ENCODE measurements at places on chromosomes 5 and 9.

- DNase-seq, result peak; percentile 79
These were observed 57.3 kb upstream of the SLC28A3 start for GRCh38 chr9:84397822-84398221.

- DNase-seq, result peak; percentile 97
These were observed at the start of gene TMEM250 for GRCh38 chr9:136118320-136119060. TSS of gene TMEM250 (minus strand) at chr9:136118875. CDS start at chr9:136116900, 1,975 bp downstream.

DNA sequence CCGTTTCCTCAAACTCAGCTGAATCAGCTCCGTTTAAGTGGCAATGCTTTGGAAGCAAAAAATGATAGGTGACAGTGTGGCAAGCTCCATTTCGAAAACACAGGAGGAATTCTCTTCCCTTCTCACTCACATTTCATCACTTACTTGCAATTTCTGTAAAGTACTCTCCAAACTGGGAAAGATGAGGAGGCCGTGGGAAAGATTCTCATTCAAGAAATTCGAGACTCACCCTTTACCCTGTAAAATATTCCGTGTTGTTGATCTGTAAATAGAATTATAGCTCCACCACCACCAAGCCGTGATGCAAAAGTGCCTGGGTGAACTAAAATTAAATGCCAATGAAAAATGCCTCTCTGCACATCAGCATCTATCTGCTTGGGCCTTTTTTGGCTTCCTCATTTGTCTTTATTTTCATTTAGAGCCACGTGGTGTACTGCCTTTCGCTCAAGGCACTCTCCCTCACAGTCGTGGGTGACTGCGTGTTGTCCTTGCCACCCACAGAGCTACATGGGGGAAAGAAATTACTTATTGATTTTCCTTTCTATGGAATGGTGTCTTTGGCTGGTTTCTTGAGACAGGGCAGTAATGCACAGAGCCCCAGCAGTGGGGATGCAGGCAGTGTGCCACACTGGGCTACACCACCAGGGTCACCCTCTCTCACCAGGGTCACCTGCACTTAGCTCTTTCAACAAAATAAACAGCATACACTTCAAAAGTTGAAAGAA lies 289.3 kb upstream of the TAS2R1 start:
- no peak for DNase-seq

- DNase-seq, result peak; percentile 13
These were observed 352.4 kb downstream of the ARRDC3 start for GRCh38 chr5:91030521-91031401.

DNA sequence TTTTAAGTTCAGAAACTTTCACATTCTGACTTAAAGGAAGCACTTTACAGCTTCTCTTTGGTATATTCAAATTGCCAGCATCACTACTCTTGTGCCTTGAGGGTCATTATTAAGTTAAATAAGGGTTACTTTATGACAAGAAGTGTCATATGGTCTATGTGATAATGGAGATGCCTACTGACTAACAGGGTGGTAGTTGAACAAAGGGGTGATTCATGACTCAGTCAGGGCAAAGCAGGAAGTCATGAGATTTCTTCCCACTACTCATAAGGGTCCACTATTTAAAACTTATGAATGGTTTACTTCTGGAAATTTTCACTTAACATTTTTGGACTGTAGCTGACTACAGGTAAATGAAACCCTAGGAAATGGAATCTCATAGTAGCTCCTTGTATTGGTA lies 938.3 kb upstream of the PTPRD start:
- DNase-seq, result no peak

- no peak for DNase-seq
These were observed 611 bp downstream of the EXOSC3 start for GRCh38 chr9:37784291-37784615.

DNA sequence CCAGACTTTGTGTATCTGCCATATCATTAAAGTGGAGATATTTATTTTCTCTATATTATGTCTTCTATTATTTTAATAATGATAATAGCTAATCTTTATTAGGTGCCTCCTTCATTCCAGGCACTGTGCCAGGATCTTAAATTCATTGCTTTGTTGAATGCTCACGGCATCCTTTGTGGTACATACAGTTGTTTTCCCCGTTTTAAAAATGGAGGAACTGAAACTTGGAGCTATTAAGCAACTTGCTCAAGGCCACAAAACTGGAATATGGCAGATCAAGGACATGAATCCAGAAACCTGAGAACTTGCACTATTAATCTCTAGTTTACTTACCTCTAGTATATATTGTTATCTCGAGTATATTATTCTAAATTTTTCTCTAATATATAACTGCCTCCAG lies 41.5 kb upstream of the PPP3R2 start:
- no peak for DNase-seq

DNA sequence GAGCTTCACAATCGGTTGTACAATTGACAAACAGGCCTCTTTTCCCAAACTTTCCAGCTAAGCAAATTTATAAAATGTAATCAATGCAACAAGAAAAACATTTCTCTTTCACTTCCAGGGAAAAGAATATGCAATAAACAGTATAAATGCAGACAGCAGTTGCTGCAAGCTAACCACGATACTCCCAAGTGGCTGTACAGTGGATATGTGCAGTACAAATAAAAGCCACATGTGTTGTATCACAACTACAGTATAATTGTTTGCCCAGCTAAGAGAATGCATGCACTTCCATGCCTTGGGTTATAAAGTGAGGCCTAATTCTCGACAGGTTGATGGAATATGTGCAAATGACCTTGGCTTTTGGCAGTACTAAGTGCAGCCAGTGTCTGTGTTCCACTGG lies 16.7 kb upstream of the PDCL start:
- no peak for DNase-seq

DNA sequence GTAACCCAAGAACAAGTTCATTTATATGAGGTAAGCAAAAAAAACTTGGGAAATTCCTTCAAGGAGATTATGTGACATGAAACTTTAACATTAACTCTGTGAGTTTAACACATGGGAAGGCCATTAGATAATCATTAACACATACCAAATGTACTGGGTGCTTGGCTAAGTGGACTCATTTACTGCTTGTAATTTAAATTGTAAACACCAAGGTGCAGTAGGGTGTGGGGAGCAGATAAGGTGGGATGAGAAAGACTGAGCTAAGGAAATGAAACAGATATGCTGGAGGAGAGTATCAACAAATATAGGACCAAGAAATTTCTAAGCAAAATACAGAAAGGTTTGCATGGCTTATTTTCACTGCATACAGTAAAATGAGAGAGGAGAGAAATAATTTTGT lies 2384.8 kb upstream of the ACO1 start:
- no peak for DNase-seq

GRCh38 chr5:176633598-176633997 lies 3.1 kb downstream of the EIF4E1B start:
- no peak for DNase-seq

DNA sequence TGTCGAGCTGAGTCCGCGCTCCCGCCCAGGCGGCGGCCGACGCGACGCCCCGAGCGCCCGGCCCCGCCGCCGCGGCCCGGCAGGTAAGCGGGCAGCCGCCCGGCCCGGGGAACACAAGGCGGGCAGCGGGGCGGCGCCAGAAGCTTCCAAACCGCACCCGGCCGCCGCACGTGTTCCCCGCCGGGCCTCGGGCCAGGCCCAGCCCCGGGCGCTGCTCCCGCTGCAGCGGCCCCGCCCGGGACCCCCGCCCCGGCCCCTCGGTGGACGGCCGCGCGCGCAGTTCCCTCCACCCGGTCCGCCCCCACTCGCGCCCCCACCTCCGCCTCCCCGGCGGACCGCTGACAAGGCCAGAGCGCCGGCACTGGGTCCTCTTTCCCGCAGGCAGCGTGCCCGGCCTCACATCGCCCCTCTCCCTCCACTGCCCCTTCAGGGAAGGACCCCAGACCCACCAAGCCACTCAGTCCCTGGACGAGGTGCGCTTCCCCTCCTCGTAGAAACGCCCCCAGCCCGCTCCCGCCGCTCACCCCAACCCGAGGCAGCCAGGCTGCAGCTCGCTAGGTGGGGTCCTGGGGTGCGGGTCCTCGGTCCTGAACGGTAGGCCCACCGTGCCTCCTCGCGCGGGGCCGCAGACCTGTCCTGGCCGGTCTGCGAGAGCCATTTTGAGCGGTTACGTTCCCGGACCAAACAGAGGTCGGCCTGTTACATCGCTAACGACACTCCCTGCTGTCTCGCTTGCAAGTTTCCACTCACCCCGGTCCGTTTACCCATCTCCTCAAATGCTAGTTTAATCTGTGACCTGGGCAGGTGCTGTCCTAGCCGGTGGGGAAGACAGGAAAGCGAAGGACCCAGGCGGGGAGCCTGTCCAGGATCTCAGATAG lies 475 bp downstream of the WDR5 start:
- no peak for DNase-seq

DNA sequence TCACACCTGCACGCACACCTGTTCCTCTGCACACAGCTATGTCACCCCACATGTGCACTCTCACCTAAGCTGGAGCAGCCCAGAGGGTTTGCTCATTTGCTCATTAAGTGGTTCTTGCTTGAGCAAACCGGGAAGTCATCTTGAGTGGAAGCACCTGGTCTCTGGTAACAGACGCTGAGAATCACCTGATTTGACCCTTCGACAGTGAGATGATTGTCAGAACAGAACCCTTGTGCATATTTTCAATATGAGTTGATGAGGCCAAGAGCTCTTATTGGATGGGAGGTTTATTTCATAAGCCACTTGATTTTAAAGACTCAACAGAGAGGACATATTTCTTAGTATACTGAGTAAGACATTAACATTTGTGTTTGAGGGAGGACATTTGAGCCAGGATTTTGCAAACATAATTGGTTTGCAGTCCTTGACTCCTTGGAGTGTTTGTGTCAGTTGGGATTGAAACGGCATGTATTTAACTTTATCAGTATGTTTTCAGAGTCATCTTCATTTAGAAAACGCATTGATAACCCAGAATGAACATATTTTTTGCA lies 22.1 kb upstream of the LPCAT1 start:
- no peak for DNase-seq

DNA sequence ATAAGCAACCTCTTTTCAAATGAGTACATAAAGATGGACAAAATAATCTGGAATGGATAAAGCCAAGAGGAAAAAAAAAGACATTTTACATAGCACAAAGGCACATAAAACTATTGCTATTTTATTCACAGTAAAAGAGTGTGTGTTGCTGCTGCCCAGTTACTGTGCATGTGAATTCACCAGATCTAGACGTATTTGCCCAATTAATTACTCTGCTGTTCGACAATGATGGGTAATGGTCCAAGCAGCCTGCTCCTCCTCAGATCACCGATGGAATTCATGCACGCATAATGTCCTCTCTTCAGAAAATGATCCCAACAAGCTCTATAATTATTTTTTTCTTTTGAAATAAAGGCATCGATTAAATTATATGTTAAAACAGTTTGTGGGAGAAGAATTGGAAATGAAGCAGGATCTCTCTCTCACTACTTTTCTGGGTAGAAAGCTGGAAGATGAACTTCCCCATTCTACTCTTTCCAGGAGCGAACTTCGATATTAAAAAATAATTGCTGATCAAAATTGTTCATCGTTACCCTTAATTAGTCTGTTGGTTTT lies 357.4 kb upstream of the CCNH start:
- DNase-seq, result no peak

- no peak for DNase-seq
These were observed 36.4 kb upstream of the SIMC1 start for GRCh38 chr5:176201811-176202210.

DNA sequence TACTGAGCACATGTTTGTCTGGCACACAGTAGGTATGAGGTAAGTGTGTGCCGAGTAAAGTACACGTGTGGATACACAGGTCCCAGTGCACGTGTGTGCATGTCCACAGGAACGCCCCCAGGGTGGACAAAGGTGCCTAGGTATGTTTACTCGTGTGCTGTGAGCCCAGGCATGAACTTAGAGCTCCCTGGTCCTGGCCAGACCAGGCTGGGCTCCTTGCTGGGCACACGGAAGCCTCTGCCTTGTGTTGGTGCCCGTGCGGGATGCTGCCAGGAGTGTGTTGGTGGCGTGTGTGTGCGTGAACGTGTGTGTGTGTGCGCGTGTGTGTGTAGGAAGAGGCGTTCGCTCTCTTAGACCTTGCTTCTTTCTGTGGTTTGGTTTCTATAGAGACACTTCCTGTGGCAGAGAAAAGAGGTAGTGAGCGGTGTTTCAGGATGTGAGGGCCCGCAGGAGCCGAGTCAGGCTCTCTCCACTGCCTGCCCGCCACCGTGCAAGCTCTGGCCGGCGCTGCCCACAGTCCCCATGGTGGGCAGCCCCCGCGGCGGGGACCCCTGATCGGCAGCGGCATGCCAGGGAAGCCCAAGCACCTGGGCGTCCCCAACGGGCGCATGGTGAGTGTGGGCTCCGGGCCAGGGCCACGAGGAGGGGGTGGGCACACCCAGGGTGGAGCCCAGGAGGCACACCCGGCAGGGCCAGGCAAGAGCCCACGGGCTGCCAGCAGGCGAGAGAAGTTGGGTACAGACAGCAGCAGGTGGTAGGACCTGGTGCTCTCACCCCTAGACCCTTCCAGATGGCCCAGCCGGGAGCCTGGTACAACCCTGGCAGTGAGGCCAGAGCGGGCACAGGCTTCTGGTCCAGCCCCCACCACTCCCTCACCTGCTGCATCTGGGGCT lies at the start of gene RGS14:
TSS of gene RGS14 (plus strand) at position 466 of the 893 bp plus-strand sequence. CDS start at position 567, 101 bp downstream.
- peak; percentile 43 for DNase-seq

- DNase-seq, result peak; percentile 58
These were observed 7.9 kb upstream of the ZFP62 start for GRCh38 chr5:180868960-180869359.

- no peak for DNase-seq
These were observed 19.3 kb upstream of the TOR2A start for GRCh38 chr9:127754099-127755060.

- DNase-seq, result peak; percentile 64
These were observed 55.9 kb downstream of the DAP start for GRCh38 chr5:10704949-10705621.

GRCh38 chr5:168076561-168076991 lies 214.9 kb upstream of the WWC1 start:
- peak; percentile 73 for DNase-seq

GRCh38 chr9:36966371-36967097 lies 67.5 kb downstream of the PAX5 start:
- no peak for DNase-seq

- no peak for DNase-seq
These were observed 141.7 kb downstream of the HTR1A start for GRCh38 chr5:63820577-63820976.

DNA sequence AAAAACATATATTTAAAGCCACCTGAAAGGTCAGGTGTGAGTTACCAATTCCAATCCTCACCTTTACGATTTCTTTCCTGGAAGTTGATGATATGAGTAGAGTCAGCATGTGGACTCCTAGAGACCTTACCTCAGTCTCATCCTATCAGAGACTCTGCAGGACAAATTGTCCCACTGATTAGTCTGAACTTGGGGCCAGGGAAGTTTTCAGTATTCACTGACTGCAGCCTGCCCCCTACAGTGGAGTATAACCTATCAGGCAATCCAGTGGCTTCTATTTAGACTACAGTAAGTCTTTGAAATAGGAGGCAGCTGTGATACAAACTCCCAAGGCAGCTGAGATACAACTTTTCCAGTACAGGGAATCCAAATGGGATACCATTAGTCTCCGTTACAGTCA lies 449.4 kb upstream of the CDH10 start:
- no peak for DNase-seq

Measured in fibroblast of skin of right biceps (primary cell).